ENCODE measurements at places on chromosomes 5 and 9.
A peak's percentile ranks its signal among the peaks of the same experiment; 100 is the strongest.

DNA sequence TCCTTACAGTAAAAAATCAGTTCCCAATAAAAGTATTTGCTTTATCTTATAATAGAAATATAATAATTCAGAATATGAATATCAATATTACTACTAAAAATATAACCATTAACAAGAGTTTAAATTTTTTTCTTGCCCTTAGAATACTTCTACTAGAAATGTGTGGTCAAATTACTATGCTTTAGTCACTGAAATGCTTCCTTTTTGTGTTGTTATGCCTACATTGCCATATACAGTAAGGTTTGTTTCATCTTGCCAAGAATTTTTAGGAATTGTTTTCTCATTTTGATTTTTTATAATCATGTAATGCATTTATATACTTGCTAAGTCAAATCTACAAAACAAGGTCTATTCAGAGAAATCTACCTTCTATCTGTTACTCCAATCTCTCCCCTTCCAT lies 181.7 kb downstream of the CDK5RAP2 start:
- no peak for DNase-seq

DNA sequence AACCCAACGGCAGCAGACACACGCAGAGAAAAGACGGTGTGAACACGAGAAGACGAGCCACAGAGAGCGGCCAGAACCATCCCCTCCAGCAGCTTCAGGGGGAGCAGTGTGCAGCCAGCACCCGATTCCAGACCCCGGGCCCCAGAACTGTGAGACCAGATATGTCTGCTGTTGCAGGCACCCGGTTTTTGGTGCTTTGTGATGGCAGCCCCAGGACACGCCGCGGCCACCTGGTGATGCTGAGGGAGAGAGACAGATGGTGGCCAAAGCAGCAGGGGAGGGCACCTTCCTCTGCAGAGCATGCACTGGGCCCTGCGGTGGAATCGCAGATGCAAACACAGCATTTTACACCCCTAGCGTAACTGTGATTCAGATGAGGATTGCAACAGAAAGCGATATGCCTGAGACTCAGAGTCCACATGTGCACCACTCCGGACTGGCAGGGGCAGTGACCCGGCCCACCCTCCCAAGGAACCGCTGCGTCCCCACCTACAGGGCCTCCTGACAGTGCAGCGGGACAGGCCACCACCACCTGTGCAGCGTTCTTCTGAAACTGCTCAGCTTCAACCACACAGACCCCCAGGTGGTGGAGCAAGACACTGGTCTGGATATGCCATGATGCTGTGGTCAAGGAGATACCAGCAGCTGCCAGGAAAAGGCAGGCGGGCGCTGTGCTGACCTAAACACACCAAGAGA lies 24.0 kb downstream of the ZDHHC11B start:
- no peak for DNase-seq

DNA sequence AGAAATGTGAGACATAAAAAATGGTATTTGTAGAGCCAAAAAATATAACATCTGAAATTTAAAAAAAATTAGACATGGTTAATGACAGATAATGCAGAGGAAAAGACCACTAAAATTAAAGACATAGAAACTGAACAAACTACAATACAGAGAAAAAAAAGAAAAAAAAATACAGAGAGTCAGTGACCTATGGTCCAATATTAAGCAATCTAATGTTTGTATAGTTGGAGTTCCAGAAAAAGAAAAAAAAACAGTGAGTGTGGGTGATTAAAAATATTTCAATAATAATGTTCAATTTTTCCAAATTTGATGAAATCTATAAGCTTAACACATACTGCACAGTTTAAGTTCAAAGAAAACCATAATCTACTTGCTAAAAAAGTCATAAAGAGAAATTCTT lies 207.6 kb downstream of the MPDZ start:
- DNase-seq: no peak

DNA sequence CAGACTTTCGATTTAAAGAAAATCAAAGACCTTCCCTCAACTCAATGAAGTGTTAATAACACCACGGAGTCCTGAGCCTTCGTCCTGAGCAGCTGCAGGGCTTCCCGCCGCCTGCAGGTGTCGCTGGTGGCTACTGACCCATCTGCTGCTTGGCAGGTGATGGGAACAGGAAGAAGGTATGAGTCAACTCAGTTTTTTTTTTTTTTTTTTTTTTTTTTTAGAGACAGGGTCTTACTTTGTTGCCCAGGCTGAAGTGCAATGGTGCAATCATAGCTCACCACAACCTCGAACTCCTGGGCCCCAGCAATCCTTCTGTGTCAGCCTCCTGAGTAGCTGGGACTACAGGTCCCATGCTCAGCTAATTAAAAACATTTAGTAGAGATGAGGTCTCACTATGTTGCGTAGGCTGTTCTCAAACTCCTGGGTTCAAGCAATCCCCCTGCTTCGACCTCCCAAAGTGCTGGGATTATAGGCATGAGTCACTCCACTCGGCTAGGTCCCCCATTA lies 185.7 kb upstream of the IL12B start:
- peak; percentile 50 for DNase-seq

DNA sequence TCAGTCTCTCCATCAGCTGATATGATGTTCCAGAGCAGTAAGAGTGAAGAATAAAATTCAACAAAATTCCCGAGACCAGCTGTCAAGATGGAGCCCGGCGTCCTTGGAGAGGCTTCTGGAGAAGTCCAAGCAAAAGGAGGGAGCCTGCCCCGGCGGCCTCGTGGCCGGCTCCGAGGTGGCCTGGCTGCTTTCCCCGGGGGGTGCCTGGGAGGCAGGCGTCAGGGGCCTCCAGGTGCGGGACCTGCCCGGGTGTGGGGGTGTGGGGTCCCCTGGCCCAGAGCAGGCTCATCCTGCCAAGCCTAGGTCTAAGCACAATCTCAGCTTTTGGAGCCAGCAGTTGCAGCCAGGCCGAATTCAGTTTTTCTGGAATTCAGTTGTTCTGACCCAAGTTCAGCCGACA lies 122.6 kb upstream of the IQGAP2 start:
- DNase-seq: no peak

DNA sequence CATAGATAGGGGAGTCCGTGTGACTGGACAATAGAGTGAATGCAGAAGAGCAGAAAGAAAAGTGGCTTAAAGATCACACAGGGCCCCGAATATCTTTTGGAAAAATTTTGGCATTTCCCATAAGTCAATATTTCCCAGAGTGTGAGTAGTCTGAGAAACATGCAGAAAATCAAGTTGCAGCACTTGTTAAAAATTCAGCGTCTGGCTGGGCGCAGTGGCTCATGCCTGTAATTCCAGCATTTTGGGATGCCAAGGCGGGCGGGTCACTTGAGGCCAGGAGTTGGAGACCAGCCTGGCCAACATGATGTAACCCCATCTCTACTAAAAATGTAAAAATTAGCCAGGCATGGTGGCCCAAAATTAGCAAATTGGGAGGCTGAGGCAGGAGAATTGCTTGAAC lies 227.0 kb downstream of the DRD1 start:
- no peak for DNase-seq

GRCh38 chr5:154025951-154026350 lies 12.8 kb downstream of the FAM114A2 start:
- no peak for DNase-seq

DNA sequence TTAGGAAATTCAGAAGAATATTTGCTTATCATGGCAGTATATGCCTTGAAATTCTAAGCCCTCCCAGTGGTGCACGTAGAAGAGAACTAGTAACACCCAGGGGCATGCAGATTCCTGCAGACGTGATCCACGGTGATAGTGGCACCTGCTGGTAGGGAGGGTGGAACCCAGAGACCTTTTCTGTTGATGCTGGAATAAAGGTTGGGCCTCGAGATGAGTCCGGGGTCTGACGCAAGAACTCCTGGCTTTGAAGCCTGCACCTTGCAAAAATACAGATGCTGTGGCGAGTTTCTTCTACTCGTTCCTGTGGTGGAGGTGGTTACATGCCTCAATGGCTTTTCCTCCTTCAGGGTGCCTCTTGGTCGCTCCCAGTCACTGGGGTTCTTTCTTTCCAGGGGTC lies 39.5 kb upstream of the PHF2 start:
- DNase-seq: no peak

DNA sequence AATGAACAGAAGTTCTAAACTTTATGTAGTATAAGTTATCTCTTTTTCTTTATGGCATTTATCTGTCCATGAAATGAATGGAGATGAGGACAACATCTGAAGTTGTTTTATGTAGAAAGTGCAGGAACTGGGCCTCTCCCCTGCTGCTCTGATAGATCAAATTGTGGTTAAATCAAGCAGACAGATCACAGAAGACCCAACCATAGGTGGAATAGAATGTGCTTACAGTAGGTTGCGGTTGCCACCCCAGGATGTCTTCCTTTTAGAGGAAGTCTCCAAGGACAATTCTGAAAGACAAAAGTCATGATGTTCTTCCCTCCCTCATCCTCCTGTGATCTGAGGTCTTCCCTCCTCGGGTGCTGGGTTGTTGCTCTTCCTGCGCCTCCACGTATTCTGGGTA lies 12.9 kb downstream of the RASGRF2 start:
- no peak for DNase-seq

GRCh38 chr5:159208514-159209437 lies 577 bp downstream of the RNF145 start:
- DNase-seq: no peak

DNA sequence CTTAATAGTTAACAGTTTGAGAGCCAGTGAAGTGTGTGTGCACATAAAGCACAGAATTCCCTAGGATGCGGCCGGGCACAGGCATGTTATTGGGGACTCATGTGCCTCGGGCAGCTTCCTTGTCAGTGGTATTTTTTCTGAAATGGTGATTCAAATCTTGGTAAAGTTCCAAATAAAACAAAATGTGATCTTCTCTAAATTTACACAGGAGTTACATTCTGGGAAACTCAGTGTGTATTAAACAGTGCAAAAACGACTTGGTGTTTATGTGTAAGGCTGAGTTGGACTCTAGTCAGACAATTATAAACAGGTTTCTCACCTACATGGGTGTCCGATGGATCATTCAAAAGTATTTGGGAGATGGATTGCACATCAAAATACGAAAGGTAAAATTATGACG lies 48.9 kb downstream of the BOD1 start:
- no peak for DNase-seq

- DNase-seq: no peak
Observed at GRCh38 chr9:79012561-79012960, 559.2 kb upstream of the TLE4 start.

GRCh38 chr9:136769710-136770191 lies 5.4 kb upstream of the LCN15 start:
- DNase-seq: no peak

DNA sequence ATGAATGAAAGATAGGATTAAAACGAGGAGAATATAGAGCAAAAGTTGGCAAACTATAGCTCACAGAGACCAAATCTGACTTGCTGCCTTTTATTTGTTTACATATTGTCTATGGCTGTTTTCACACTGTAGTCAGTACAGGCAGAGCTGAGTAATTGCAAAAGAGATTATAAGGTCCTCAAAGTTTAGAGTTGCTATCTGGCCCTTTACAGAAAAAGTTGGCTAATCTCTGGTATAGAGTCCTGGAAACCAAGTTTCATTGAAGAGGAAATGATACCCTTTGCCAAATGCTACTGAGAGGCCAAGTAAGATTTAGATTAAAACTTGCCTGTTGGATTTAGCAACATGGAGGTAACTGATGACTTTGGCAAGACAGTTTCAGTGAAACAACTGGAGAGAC lies 36.0 kb downstream of the LYRM7 start:
- no peak for DNase-seq

- no peak for DNase-seq
Observed at GRCh38 chr9:19999491-20000057, 210.7 kb upstream of the SLC24A2 start.

- no peak for DNase-seq
Observed at GRCh38 chr9:93978551-93978950, 23.4 kb upstream of the BARX1 start.

DNA sequence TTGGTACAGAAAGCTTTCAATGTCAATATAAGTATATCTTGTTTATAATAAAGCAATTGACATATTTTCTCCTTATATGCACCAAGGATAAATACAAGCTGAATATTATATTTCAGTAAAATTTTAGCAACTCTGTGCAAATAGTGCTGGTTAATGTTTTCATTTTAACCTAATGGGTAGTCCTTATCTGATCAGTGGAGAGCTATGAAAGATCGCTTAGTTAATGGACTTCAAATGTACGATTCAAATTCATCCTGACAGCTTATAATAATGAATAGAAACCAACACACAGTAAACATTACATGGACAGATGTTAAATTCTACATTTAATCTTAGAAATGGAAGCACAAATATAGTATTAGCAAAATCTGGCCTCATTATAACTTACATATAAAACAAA lies 1495.2 kb upstream of the C9orf72 start:
- DNase-seq: no peak

DNA sequence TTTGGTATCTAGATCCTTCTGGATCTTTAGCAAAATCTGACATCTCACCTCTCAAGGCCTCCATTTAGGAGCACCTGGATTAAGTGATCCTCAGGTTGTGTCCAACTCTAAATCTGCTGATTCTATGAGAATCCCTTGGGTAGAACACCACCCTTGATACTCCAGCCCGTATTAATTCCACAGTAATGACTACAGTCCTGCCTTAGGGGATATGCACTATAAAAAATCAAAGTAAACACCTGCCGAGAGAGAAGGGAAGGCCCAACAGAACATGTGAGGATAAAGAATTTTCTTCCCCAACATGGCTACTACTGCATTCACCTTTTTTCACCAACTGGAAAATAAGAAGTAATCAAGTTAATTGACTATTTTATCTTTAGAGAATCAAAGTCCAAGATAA lies 27.6 kb downstream of the DAP start:
- no peak for DNase-seq

- DNase-seq: no peak
Observed at GRCh38 chr9:97406620-97407177, 5.2 kb upstream of the TDRD7 start.

DNA sequence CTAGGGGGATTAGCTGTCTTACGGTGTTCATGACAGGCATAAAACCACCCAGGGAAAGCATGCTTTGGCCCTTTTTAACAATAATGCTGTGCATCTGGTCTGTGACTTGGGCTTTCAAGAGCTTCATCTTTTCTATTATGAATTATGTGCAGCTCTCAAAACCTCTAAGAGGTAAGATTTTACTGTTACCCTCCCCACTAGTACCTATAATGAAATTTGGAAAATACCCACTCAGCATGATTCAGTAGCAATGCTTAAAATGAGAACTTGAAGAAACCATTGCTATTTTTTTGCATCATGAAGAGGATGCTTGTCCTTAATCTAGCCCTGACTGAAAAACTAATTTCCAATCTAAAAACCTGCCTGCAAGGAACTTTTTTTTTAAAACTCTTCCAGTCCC lies 5.8 kb upstream of the LHFPL2 start:
- DNase-seq: no peak

DNA sequence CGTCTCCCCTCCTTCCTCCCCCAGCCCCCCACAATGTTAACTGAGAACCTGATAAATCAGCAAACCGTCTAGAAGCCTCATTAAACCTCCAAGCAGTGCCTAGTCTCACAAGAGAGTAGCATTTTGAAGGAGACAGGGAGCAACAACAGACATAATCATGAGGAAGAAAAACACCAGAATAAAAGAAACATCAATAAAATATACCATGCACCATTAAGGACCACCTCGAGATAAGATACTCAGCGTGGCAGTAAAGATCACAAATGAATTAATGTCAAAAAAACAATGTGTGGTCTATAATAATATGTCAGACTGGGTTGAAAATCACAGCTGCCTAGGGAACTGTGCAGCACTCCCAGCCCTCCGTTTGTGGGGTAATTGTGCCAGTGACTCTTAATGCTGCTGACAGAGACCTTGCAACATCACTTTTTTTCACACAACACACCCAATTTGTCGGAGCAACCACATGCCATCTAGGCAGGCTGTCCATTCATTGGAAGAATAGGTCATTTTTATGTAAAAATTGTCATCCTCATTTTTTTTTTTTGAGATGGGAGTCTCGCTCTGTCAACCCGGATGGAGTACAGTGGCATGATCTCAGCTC lies 450.8 kb upstream of the WWC1 start:
- DNase-seq: no peak

All from stimulated activated CD8-positive, alpha-beta memory T cell treated with anti-CD3 and anti-CD28 coated beads, Interleukin-7, amount 100 ng/mL, for 1 hour (primary cell).